Stimulated activated memory B cell treated with anti-CD40 and anti-IgM and Interleukin-4, amounts not matched to agents 10 μg/mL and 1 μg/mL and 100 μg/mL, for 72 hours (primary cell): ENCODE measurements at places on chromosomes 4 and X.

DNA sequence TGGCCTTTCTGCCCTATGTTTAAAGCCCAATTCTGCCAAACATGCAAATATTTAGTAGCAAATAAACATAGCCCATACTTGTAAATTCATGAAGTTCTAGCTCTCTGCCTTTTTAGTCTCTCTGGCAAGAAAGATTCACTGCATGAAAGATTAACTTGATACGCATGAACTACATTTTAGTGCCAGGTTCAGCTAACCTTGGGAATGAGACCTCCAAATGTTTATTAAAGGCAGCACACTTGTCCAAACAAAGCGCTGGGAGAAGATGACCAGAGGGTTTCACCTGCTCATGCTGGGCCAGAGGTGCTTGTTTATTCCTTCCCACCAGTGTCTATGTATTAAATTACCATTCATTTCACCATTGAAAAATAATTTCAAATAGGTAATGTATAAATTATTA is 44.5 kb upstream of the IL1RAPL1 start:
- no peaks in the 10 kb centered on the region for H3K27me3 ChIP-seq
- H3K36me3 ChIP-seq, result no peaks in the 10 kb centered on the region
- H3K4me1 ChIP-seq, result no peaks in the 10 kb centered on the region

DNA sequence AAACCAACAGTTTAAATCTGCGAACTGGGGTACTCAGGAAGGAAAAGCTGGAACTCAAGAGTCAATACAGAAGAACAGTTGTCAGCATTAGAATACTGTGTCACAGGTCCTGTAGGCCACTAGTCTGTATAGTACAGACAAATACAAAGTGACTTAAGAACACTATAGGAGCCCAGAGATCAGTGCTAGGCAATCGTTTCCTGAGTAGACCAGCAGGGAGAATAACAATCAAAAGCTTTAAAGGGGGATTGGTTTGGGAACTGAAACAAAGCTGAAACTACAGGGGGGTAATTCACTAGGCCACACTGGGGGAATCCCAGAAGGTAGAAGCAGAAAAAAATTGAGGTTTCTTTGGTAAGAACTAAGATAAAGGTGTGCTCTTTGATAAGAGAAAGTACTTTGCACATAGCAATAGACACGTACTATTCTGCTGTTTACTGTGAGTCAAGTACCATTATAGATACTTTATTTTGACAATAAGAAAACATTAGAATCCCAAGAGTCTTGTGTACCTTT is 339.7 kb downstream of the PCDH19 start:
- H3K4me3 ChIP-seq, result no peak overlapping the region
- ATAC-seq, result no peak
- H3K4me1 ChIP-seq, result no peaks in the 10 kb centered on the region
- no peaks in the 10 kb centered on the region for H3K27me3 ChIP-seq
- no peaks in the 10 kb centered on the region for H3K36me3 ChIP-seq
- H3K27ac ChIP-seq, result no peak overlapping the region

DNA sequence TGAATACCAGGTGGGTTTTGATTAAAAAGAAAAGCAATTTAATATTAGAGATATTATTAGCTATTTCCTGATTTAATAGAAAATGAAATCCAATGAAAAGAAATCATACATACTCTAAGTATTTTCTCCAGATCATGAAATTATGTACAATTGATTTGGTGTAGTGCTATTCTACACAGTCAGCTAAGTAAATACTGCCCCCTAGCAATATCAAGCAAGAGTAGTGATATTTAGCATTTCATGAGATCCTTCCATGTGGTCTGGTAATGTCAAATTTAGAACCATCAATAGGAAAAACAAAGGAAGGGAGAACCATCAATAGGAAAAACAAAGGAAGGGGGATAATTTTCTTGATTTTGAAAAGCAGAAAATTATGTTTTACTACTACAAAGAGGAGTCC is 114.6 kb downstream of the TBCK start:
- H3K27me3 ChIP-seq, result no peaks in the 10 kb centered on the region
- H3K27ac ChIP-seq, result no peak overlapping the region
- H3K4me1 ChIP-seq, result no peaks in the 10 kb centered on the region
- peaks cover 28% of the 10 kb centered on the region for H3K36me3 ChIP-seq

GRCh38 chrX:85992811-85993229 is 54.5 kb downstream of the CHM start:
- H3K36me3 ChIP-seq, result peaks cover 12% of the 10 kb centered on the region
- peaks cover 28% of the 10 kb centered on the region for H3K4me1 ChIP-seq
- H3K4me3 ChIP-seq, result no peak overlapping the region
- no peaks in the 10 kb centered on the region for H3K27me3 ChIP-seq
- H3K27ac ChIP-seq, result no peak overlapping the region

GRCh38 chr4:3201718-3202702 is 46.9 kb upstream of the MSANTD1 start:
- H3K36me3 ChIP-seq, result peaks cover 38% of the 10 kb centered on the region
- peak overlapping the region; percentile 50 for H3K27ac ChIP-seq
- peaks cover 34% of the 10 kb centered on the region for H3K4me1 ChIP-seq
- ATAC-seq, result peak; percentile 80
- no peak overlapping the region for H3K4me3 ChIP-seq
- H3K27me3 ChIP-seq, result no peaks in the 10 kb centered on the region
